ENCODE measurements at places on chromosomes 11 and 22. TPM values are rescaled to one million over a fixed set of nuclear protein-coding genes. Genes with fewer than 3 reads are reported as not detected.
A peak's percentile ranks its signal among the peaks of the same experiment; 100 is the strongest.

The RHOD gene
- 9.2 TPM for total RNA-seq

The SCUBE1 gene
- total RNA-seq: 11.2 TPM

The BTBD18 gene
- not detected for total RNA-seq

The LMO2 gene
- total RNA-seq: 19.4 TPM

The CPT1B gene
- 6.2 TPM for total RNA-seq

The TMPRSS13 gene
- total RNA-seq: 0.43 TPM

The SLC29A2 gene
- 1.0 TPM for total RNA-seq

The APOBEC3C gene
- 87.1 TPM for total RNA-seq

The FXYD6 gene
- total RNA-seq: 74.0 TPM

The SDF2L1 gene
- total RNA-seq: 76.0 TPM

The ADAMTS15 gene
- total RNA-seq: 2.6 TPM

The APOBEC3B gene
- 1.7 TPM for total RNA-seq

The PTPN5 gene
- 0.24 TPM for total RNA-seq

GRCh38 chr11:47941907-47942558 is 38.3 kb upstream of the PTPRJ start:
- peaks cover 8% of the 10 kb centered on the region for H3K4me1 ChIP-seq
- H3K4me3 ChIP-seq: no peak overlapping the region
- H3K36me3 ChIP-seq: no peaks in the 10 kb centered on the region
- DNase-seq: peak; percentile 26

GRCh38 chr11:45248501-45249011 is 37.6 kb downstream of the SYT13 start:
- no peaks in the 10 kb centered on the region for H3K4me1 ChIP-seq
- no peak overlapping the region for H3K27ac ChIP-seq
- H3K4me3 ChIP-seq: no peak overlapping the region
- no peaks in the 10 kb centered on the region for H3K36me3 ChIP-seq
- DNase-seq: no peak
- no peaks in the 10 kb centered on the region for H3K27me3 ChIP-seq

DNA sequence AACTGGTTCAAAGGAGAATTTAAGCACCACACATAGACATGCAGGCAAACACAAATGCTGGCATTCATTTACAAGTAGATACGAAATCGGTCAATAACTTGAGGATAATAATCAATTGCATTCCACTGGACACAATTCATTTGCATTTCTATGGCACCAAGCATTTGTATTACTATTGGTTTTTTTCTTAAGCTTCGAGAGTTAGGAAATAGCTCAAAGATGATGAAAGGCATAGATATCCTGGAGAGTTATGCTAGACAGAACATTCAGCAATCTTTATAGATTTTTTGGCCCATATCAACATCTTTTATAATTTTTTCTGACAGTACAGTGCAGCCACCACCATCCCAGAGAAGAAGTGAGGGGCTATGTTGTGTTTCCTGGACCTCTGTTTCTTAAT is 544.4 kb downstream of the MIAT start:
- no peak overlapping the region for H3K4me3 ChIP-seq
- H3K27me3 ChIP-seq: peaks cover 10% of the 10 kb centered on the region
- no peak for DNase-seq

- no peak overlapping the region for H3K27ac ChIP-seq
- peaks cover 6% of the 10 kb centered on the region for H3K4me1 ChIP-seq
- H3K36me3 ChIP-seq: no peaks in the 10 kb centered on the region
Observed at GRCh38 chr11:115267238-115267781, 236.9 kb downstream of the CADM1 start.

- no peaks in the 10 kb centered on the region for H3K4me1 ChIP-seq
- H3K27me3 ChIP-seq: no peaks in the 10 kb centered on the region
- H3K36me3 ChIP-seq: no peaks in the 10 kb centered on the region
- no peak overlapping the region for H3K27ac ChIP-seq
- DNase-seq: no peak
Observed at GRCh38 chr11:56740886-56741285, 7.6 kb downstream of the OR9G4 start.

DNA sequence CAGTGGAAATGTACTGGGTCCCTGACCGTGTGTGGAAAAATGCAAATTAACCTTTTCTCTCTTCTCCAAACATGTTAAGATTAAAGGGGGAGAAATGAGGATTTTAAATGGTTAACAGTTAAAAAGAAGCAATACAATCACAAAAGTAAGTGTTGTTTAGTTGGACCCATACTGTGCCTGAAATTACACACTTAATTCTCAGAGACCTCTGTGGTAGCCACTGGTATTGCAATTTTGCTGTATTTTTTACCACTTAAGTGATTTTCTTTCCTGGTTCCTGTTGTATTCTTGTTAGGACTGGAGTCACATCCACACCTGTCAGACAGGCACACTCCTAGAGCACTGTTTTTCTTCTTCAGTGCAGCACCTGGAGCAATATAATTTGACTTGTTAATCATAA is 179.6 kb upstream of the PDGFD start:
- H3K27ac ChIP-seq: no peak overlapping the region
- no peaks in the 10 kb centered on the region for H3K4me1 ChIP-seq
- H3K27me3 ChIP-seq: no peaks in the 10 kb centered on the region
- no peak overlapping the region for H3K4me3 ChIP-seq
- no peak for DNase-seq

DNA sequence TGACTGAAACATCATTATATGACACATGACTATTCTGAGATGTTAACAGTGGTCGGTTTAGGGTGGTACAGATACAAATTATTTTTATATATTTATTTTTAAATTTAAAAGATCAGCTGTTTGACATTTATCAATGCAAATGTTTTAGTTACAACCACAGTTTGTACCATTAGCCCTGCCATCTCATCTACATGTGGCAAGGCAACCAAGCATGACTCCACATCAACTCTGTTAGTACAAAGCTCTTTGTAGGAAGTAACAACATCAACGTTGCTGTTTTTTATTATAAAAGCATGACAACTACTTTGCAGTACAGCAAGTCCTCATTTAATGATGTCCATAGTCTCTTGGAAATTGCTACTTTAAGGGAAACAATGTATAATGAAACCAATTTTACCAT is 40.8 kb downstream of the ENTHD1 start:
- H3K36me3 ChIP-seq: no peaks in the 10 kb centered on the region
- no peak for DNase-seq
- H3K4me1 ChIP-seq: no peaks in the 10 kb centered on the region
- no peak overlapping the region for H3K27ac ChIP-seq
- peaks cover 8% of the 10 kb centered on the region for H3K27me3 ChIP-seq

- peaks cover 8% of the 10 kb centered on the region for H3K36me3 ChIP-seq
- DNase-seq: peak; percentile 23
- H3K27me3 ChIP-seq: no peaks in the 10 kb centered on the region
Observed at GRCh38 chr22:46081831-46082210, 68.5 kb upstream of the PPARA start.

DNA sequence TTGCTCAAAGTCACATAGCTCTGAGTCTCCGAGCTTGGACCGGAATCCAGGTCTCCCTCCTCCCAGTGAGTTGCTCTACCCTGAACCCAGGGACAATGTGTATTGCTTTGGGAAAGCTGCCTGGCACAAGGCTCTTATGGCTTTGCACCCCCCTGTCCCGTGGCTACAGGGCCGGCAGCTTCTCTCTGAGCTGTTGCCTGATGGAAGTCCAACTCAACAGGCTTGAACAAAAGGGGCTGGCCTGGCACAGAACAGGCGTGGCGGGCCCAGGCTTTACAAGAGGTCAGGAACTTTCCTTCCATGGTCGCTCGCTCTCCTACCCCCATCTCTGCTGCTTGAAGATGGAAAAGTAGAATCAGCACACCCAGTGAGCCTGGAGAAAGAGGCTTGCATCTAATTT is 34.3 kb downstream of the MYEOV start:
- no peaks in the 10 kb centered on the region for H3K36me3 ChIP-seq
- H3K4me3 ChIP-seq: no peak overlapping the region
- no peaks in the 10 kb centered on the region for H3K27me3 ChIP-seq
- no peak overlapping the region for H3K27ac ChIP-seq
- H3K4me1 ChIP-seq: no peaks in the 10 kb centered on the region

DNA sequence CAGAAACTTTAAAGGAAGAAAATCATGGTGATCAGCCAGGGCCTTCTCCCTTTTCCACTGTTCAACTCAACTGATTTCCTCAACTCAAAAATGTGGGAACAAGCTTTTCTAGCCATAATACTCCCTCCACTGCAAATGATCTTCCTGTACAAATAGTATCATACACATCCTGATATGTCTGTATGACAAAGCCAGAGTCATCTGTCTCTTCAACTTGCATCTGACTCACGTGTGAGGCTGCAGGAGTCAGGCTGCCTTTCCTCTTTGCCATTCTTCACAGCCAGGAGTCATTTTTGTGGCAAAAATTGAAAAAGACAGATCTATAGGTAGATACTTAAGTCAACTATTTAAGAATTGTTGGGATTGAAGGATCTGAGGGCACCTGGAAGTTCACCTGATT is 13.3 kb downstream of the PATZ1 start:
- no peak for DNase-seq
- H3K4me1 ChIP-seq: no peaks in the 10 kb centered on the region
- H3K4me3 ChIP-seq: no peak overlapping the region
- no peak overlapping the region for H3K27ac ChIP-seq
- H3K27me3 ChIP-seq: no peaks in the 10 kb centered on the region

GRCh38 chr22:35361001-35361558 is 19.8 kb upstream of the HMOX1 start:
- H3K27me3 ChIP-seq: no peaks in the 10 kb centered on the region
- no peak for DNase-seq
- no peak overlapping the region for H3K27ac ChIP-seq
- no peak overlapping the region for H3K4me3 ChIP-seq

GRCh38 chr11:44840085-44840478 is 110.6 kb downstream of the TP53I11 start:
- no peaks in the 10 kb centered on the region for H3K36me3 ChIP-seq
- H3K4me3 ChIP-seq: no peak overlapping the region

GRCh38 chr22:20459152-20459542 is 21.5 kb upstream of the SCARF2 start:
- H3K36me3 ChIP-seq: no peaks in the 10 kb centered on the region
- no peak overlapping the region for H3K4me3 ChIP-seq
- DNase-seq: no peak
- no peaks in the 10 kb centered on the region for H3K27me3 ChIP-seq
- no peaks in the 10 kb centered on the region for H3K4me1 ChIP-seq
- H3K27ac ChIP-seq: no peak overlapping the region

DNA sequence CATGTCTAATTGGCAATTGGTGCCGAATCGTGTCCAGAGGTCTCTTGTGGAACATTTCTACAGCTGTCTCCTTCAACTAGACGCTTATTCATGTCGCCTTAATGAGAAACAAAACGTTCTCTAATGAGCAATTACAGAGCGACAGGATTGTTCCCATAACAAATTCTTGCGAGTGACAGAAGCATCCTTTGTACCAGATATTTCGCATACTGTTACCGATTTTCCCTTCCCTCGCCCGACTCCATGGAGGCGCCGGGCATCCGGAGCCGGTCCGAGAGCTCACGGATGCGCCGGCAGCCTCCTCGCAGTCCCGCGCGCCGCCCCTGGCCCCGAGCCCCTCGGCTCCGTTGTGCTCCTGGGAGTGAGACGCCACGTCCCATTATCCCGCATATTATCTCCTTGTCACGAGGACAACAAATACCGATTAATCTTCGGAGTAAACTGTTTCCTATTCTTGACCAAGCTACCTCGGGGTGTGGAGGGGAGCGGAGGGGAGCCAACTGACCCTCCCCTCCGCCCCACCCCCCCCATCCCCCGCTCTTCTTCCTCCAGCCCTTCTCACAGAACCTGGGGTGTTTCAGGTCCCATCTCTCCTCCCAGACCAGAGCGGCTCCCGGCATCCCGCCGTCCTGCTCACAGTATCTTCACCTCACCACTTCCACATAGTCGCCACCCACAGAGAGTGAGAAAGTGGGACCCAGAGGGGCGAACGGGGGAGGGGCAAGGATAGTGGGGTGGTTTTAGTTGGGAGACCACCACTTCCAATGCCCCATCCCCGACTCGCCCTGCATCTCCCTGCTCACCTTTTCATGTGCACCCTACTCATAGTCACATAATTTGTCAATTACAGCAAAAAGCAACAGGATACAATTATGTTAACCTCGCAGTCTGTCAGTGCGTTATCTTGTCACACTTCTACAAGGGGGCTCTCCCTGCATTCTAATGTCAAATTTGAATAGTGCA is 11.4 kb downstream of the PAX6 start:
- DNase-seq: no peak
- peaks cover 76% of the 10 kb centered on the region for H3K27me3 ChIP-seq
- no peaks in the 10 kb centered on the region for H3K4me1 ChIP-seq
- H3K36me3 ChIP-seq: no peaks in the 10 kb centered on the region
- no peak overlapping the region for H3K27ac ChIP-seq

- peaks cover 39% of the 10 kb centered on the region for H3K4me1 ChIP-seq
- peak; percentile 63 for DNase-seq
- H3K27me3 ChIP-seq: no peaks in the 10 kb centered on the region
- H3K36me3 ChIP-seq: no peaks in the 10 kb centered on the region
- H3K27ac ChIP-seq: no peak overlapping the region
Observed at GRCh38 chr11:34356576-34356912, 1.3 kb downstream of the ABTB2 start.

DNA sequence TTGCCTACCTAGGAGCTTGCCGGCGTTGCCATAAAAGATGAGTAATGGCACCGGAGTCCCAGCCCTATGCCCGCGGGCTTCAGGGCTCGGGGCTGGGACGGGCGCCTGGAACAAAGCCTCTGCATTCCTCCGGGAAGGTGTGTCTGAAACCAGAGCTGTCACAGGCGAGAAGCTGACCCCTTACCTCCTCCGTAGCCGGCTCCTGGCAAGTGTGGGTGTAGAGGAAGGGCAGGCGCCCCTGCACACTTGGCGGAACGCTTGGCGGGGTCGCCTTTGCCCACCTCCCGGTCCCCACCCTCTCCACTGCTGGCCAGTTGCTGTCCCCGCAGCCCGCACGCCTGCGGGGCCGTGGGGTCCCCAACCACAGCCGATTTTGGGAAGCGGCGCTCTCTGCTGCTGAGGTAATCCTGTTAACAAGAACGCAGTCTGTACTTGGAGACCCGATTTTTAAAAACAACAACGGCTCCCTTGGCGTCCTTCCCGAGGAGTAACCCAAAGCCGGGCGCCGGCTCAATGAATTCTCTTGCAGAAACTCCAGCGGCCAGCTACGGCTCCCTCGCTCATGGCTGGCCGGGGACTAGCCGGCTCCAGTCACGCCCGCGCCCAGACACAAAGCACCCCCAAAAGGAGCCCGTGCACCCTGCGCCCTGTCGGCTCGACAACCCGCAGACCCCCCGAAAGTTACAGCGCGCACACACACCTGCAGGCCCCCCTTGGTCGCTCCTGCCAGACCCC is 89.2 kb downstream of the PLEKHA7 start:
- DNase-seq: peak; percentile 49
- H3K36me3 ChIP-seq: no peaks in the 10 kb centered on the region
- H3K27ac ChIP-seq: no peak overlapping the region
- peaks cover 18% of the 10 kb centered on the region for H3K4me1 ChIP-seq

DNA sequence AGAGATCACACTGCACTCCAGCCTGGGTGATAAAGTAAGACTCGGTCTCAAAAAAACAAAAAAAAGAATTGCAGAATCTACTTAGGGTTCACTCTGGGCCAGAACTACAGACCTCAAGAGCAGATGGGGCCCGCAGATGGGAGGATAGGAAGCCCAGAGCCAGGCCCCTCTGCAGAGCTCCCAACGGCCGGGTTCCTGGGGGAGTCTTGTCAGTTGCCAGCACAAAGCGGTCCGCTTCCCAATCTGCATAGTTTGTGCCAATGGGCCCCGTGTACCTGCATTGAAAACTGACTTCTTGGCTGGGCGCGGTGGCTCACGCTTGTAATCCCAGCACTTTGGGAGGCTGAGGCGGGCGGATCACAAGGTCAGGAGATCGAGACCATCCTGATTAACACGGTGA is 1.7 kb upstream of the CHID1 start:
- H3K4me1 ChIP-seq: peaks cover 12% of the 10 kb centered on the region
- no peak for DNase-seq
- no peaks in the 10 kb centered on the region for H3K27me3 ChIP-seq
- no peak overlapping the region for H3K27ac ChIP-seq

- no peaks in the 10 kb centered on the region for H3K4me1 ChIP-seq
- no peak overlapping the region for H3K27ac ChIP-seq
- DNase-seq: no peak
- H3K4me3 ChIP-seq: no peak overlapping the region
Observed at GRCh38 chr11:28461846-28462245, 353.7 kb downstream of the METTL15 start.

Measured in adrenal gland (tissue), 19 donors.